ENCODE measurements at places on chromosomes 12 and 14.

- no peak for DNase-seq
These were observed 164.6 kb downstream of the MSRB3 start for GRCh38 chr12:65443038-65443437.

- no peak for DNase-seq
These were observed 1.6 kb downstream of the NXPH4 start for GRCh38 chr12:57218030-57218853.

GRCh38 chr12:55686366-55687010 lies 21.2 kb downstream of the ITGA7 start:
- DNase-seq = no peak

DNA sequence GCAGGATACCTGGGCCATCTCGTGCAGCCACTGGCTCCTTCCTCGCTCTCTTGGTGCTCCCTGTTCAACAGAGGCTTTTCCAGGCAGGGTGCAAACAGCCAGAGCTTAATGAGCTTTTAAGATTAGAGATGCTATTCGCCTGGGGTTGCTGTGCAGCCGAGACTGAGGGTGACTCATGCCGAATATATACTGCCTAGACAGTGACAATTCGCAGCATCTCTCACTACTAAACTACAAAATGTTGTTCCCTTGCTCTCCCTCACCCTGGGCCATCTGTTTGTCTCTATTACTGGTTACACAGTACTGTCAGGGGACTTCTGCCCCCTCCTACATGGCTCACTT lies 26.0 kb upstream of the TESC start:
- DNase-seq = no peak

DNA sequence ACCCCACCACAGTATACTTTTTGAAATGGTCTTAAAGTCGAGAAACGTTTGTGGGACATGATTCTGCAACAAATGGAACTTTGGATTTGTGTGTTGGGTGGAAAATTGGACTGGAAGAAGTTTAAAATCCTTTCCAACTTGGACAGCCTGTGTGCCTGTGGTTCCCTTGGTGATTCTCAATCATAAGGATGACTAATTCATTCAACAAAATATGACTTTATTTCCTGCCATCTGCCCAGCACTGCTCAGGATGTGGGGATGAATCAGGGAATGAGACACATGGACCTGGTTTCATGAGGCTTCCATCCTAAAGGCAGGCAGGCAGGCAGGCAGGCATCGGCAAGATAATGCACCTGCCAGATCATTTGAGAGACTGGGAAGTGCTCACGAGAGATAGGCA lies 57.3 kb upstream of the TMEM132D start:
- no peak for DNase-seq

GRCh38 chr12:109099431-109100020 lies 2.1 kb downstream of the UNG start:
- no peak for DNase-seq

DNA sequence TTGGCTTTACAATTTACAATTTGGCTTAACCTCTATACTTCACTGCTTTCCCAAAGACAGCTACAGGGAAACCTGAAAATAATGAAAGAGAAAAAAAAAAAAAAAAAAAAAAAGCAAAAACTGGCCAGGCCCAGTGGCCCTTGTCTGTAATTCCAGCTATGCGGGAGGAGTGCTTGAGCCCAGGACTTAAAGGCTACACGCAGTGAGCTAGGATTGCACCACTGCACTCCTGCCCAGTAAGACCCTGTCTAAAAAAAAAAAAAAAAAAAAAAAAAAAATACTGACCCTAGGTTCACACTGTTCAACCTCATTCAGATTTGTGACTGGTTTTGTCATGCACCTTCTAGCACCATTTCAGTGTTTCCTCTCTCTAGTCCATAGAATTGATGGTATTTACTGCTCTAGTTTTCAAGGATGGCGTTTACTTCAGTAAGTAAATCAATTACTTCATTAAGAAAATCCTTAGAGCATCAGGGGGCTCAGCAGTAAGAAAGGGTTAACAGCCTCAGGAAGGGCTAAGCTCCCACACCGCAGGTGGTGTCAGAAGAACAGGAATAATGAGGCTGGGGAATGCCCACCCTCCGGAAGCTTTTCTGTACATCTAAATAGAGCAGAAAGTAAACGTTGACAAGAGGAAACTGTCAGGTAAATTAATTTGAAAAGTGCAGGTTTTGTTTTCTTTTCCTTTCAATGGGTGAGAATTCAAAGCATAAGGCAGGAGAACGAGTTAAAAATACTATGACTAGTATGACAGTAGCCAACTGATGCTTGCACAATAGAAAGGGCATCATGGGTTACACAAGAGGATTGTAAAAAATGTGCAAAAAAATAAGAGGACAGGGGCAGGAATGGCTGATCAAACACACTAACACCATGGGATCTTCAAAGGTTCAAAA lies 115.0 kb upstream of the MDM1 start:
- peak; percentile 76 for DNase-seq

DNA sequence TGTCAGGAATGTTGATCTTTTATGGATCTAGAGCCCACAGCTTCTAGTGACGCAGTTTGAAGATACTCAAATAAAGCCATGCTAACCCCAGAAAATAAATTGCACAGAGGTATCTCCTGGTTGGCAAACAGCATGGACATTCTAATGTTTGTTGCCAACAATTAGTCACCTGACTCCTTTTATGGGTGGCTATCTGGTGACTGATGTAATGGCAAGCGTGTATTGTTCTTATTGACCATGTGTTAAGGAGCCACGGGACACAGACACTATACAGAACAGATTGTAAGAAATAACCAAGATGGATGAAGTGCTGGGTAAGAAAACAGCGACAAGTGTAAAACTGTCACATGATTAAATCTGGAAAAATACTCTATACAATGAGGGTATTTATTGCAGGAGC lies 401.3 kb upstream of the PDE3A start:
- no peak for DNase-seq

- DNase-seq = peak; percentile 73
These were observed 17.5 kb downstream of the RAD51B start for GRCh38 chr14:67837011-67837624.

GRCh38 chr14:68774771-68775613 lies 17.9 kb downstream of the ZFP36L1 start:
- peak; percentile 17 for DNase-seq

GRCh38 chr12:27244689-27245488 lies 803 bp downstream of the STK38L start:
- DNase-seq = no peak

DNA sequence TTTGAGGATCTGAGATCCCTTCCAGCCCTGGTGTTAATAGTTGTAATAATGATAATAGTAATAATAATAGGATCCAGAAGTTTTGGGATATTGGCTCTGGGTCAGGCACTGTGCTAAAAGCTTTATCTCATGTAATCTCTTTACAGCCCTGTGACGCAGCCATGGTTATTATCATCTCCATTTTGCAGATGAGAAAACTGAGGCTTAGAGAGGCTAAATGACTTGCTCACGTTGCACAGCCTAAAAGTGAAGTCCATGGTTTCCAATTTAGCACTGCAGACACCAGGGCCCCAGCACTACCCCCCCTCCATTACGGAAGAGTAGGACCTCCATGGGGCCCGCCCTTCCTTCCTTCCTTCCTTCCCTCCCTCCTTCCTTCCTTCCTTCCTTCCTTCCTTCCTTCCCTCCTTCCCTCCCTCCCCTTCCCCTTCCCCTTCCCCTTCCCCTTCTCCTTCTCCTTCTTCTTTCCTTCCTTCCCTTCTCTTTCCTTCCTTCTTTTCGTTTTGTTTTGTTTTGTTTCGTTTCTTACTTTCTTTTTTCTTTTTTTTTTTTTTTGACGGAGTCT lies 14.9 kb upstream of the COX6A1 start:
- no peak for DNase-seq

DNA sequence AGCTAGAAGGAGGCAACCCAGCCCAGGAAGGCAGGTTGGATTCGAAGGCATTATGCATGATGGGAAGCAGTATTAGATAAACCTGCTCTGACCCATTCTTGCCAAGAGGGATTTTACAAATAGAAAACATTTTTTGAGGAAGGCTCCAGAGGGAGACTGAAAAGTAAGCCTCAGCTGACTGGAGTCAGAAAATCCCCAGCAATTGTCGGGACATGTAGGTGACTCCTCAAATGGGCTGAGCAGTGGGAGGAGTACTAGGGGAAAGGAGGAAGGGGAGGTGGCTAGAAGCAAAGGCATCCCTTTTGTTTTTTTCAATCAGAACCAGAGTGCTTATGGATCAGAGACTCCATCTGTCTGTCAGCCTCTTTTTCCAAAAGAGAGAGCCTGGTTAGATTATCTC lies 138.1 kb upstream of the NTF3 start:
- no peak for DNase-seq

DNA sequence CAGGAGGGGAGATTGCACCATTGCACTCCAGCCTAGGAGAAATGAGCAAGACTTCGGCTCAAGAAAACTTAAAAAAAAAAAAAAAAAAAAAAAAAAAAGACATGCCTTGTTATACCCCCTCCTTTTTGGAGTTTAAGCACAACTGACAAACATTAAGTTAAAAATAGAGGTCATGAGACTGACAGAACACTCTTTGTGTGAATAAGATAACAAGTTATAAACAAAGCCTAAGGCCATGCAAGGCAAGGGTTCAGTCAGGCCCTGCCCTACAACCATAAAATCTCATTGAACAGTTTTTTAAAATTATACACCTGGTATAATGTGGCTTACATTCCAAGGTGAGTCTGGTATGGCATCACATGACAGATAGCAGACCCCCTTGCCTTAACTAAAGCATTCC lies 39.3 kb downstream of the TSPAN19 start:
- no peak for DNase-seq

DNA sequence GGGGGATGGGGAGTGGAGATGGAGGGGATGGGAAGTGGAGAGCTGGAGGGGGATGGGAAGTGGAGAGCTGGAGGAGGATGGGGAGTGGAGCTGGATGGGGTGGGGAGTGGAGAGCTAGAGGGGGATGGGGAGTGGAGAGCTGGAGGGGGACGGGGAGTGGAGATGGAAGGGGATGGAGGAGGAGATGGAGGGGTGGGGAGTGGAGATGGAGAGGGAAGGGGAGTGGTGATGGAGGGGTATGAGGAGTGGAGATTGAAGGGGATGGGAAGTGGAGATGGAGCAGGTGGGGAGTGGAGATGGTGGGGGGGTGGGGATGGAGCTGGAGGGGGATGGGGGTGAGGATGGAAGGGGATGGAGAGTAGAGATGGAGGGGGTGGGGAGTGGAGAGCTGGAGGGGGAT lies 26.1 kb downstream of the NCOR2 start:
- no peak for DNase-seq

- DNase-seq = peak; percentile 91
These were observed 90.7 kb downstream of the SINHCAF start for GRCh38 chr12:31234955-31235867.

GRCh38 chr14:104903990-104904389 lies 20.7 kb upstream of the PLD4 start:
- no peak for DNase-seq

- DNase-seq = no peak
These were observed 31.0 kb upstream of the LGALS3 start for GRCh38 chr14:55097881-55098560.

DNA sequence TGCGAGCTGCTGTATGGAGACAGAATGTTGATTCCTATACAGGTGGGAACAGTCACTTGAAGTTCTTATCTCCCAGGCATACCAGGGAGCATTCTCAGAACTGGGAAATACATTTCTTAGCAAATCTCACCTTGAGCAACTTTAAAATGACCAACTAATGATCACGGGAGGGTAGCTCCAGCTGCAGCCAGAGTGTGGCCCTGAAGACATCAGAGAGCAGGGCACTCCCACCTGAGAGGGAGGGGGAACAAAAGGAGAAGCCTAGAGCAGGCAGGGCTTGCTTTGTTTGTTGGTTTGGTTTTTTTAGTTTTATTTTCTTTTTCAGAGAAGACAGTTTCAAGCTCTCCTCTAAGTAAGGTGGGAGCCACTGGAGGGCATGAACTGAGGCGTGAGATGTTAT lies 101.1 kb downstream of the OTX2 start:
- peak; percentile 63 for DNase-seq

- DNase-seq = no peak
These were observed 25.2 kb downstream of the ACADS start for GRCh38 chr12:120750806-120751205.

GRCh38 chr14:83290447-83290846 lies 1756.8 kb upstream of the SEL1L start:
- DNase-seq = no peak

GRCh38 chr14:37985826-37986470 lies 221.8 kb upstream of the SSTR1 start:
- peak; percentile 75 for DNase-seq

DNA sequence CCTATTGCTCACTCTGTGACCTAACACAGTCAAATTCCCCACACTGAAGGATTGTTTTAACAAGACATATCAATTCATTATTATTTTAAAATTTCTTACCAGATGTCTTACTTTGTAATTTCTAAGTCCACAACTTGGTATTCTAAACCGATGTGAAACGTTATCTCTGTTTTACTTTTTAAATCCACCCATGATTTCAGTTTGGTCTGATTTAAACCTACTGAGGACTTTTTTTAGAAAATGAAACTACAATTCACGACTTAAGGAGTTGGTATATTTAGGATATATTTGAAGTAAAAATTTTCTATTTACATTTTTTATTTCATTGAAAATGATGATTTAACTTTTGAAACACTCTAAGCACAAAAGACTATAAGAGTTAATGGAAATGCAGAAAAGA lies 35.1 kb upstream of the GRIP1 start:
- no peak for DNase-seq

GRCh38 chr12:132488127-132489077 lies 1.5 kb upstream of the FBRSL1 start:
- DNase-seq = no peak

GRCh38 chr12:32437095-32437515 lies 37.7 kb downstream of the FGD4 start:
- no peak for DNase-seq

DNA sequence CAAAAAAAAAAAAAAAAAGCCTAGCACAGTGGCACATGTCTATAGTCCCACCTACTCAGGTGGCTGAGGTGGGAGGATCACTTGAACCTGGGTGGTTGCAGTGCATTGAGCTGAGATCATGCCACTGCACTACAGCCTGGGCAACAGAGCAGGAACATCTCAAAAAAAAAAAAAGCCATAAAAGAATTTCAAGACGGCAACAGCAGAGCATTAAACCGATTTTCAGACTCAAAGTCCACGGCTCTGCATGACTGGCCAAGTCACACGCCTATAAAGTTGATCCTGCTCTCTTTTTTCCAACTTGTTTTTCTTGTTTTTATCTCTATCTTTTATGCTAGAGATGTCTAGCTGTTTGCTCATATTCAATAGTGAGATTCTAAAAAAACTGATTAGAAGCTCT lies 45.3 kb downstream of the FBXO34 start:
- no peak for DNase-seq
